ENCODE measurements at places on chromosomes 12 and 14. TPM values are rescaled to one million over a fixed set of nuclear protein-coding genes. Genes with fewer than 3 reads are reported as not detected.

FERMT2 gene
- 102 TPM for total RNA-seq

SLC5A8 gene
- not detected for total RNA-seq

DNA sequence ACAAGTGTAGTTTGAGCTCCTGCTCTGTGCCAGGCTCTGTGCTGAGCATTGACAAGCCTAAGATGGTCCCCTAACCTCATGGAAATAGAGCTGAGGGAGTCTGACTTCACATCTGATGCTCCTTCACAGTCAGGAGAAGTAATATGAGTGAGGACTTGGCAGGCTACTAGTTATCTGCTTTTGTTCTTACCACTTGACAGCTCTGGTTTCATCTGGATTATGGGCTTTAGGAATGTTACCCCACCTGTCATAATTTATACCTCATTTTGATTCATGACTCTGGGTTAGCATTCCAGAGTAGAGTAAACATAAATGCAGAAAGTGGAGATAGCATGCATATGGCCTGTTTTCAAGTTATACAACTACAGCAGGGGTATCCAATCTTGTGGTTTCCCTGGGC, 40.5 kb downstream of the ATP6V1D start:
- DNase-seq: no peak

GRCh38 chr12:47247418-47247817, 167.7 kb upstream of the AMIGO2 start:
- no peak for DNase-seq

- no peak for DNase-seq
Measured at GRCh38 chr12:64160711-64161060, 61.4 kb downstream of the KICS2 start.

DNA sequence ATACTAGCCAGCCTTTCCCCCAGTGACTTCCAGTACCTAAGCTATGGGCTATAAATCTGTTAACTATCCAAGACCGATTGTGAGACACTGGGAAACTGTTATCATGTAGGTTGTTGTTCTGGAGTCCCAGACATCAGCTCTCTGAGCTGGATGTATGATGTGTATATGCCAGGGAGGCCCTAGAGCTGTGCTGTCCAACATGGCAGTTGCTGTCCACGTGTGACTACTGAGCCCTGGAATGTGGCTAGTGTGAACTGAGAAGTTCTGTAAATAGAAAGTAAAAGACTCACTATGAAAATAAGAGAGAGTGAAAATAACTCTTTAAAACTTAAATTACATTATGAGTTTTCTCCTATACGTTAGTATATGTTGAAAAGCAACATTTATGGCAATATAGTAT, 755.8 kb upstream of the FBXO33 start:
- no peak for DNase-seq

GRCh38 chr14:102223682-102224081, 81.3 kb downstream of the MOK start:
- no peak for DNase-seq

- DNase-seq: no peak
Measured at GRCh38 chr14:98651037-98651436, 621.0 kb downstream of the BCL11B start.

GRCh38 chr14:104075530-104076151, 9.9 kb upstream of the ASPG start:
- DNase-seq: no peak

GRCh38 chr12:16611146-16611545, 5.2 kb upstream of the LMO3 start:
- no peak for DNase-seq

DNA sequence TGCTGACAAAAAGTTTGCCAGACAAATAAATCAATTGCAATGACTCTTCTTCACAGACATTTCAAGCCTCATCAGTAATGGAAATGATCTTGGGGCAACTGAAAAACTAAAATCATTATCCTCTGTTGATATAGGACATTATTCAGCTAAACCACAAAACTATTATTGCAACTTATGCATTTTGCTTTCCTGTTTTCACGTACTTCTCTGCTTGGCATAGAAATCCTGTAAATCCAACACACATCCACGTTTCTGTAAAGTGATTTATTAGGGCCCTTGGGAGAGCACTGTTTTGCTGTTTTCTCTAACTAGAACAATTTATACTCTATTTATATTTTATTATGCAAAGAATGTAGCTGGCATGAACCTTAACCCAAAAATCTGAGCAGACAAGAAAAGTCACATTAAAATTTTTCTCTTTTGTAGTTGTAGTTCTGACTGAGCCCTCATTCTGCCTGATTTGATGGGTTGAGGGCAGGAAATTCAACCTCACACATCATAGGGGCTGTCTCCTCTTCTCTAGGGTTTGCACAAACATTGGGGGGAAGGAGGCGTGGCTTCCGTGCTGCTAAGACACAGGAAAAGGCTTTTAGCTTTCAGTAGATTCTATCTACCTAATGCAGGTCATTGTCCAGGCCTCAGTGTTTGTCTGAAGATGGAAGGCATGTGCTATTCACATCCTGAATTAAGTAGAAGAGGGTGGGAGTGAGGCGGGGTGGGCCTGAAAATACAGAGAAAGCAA, 11.5 kb upstream of the NUP107 start:
- peak; percentile 24 for DNase-seq

Data from right cardiac atrium (tissue), 5 donors.